Activated T-cell treated with anti-CD3 and anti-CD28 coated beads, Interleukin-2, amount 50 U/mL, for 24 hours (primary cell): ENCODE measurements at places on chromosomes 5 and 9.

DNA sequence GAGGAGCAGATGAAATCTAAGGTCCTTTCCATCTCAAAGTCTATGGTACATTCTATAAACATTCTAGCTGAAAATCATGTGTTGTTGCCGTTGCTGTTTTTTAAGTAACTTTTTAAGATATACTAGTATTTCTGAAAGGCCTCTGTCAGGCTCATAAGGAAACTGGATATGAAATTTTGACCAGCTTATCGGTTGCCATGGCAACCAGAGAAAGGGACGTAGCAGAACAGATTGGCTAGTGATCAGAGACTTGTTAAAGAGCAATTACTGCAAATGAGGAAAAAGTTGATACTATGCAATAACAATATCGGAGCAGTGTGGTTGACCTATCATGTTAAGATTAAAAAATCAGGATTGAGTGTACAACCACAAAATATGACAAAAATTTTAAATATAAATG, 57.0 kb upstream of the RNF180 start:
- no peak for DNase-seq

DNA sequence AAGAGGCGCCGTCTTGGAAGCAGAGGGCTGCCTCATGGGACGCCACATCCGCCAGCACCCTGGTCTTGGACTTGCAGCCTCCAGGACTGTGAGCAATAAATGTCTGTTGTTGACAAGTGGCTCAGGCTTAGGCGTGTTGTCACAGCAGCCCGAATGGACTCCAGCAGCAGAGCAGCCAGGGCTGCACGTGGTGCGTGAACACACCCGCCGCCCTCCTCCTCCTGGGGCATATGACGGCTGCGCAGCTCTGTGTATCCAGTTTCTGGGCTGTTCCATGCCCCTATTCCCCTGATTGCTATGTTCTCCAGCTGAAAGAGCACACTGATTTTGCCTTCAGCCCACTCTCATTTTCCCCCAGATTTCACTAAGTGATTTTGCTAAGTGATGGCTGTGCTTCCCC, 36.0 kb upstream of the CLPTM1L start:
- DNase-seq = no peak

DNA sequence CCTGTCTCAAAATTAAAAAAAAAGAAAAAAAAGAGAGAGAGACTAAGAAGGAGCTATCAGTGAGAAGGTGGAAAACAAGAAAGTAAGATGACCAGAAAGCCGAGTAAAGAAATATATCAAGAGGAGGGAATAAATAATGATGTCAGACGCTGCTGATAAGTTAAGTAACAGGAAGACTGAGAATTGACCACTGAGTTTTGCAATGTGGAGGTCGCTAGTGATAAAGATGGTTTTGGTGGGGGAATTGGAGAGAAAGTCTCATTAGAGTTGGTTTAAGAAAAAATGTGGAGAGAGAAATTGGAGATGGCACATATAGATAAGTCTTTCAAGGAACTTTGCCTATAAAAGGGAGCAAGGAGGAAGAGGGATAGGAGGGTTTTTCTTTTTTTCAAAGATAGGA, 91.9 kb downstream of the RAD23B start:
- DNase-seq = no peak

- DNase-seq = no peak
Observed at GRCh38 chr5:134174841-134175839, 1.6 kb downstream of the SKP1 start.

DNA sequence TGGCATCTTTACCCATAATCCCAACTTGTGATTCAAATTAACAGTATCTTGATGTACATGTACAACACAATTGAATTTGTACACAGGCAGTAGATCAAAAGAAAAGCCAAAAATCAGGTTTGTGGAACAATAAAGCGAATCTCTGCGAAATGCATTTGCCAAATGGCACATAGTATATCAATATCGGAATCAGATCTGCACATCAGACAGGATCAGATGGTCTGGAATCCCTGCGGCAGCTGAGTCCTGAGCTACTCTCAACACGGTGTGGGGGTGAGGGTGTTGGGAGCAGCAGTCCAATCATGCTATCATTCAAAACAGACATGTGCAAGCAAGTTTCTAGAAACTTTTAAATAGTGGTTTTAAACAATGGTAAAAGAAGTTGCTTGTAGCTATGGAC, 358.3 kb downstream of the SEMA5A start:
- no peak for DNase-seq

GRCh38 chr5:39498278-39498952, 73.6 kb upstream of the DAB2 start:
- no peak for DNase-seq

DNA sequence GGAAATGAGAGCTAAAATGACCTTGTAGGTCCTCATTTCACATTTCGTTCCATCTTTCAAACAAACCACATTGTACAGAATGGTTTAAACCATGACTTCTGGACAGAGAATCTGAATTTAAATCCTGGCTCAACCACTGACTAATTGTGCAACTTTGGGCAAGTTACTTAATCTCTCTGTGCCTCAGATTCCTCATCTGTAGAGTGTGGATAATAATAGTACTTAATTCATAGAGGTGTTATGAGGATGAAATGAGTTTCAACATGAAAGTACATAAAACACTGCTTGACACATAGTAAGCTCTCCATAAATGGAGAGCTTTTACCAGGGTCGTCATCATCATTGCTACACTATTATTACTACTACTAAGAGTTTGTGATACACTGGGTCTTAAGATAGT, 46.3 kb upstream of the FOXE1 start:
- DNase-seq = no peak

GRCh38 chr5:34610546-34610945, 45.6 kb upstream of the RAI14 start:
- DNase-seq = no peak

DNA sequence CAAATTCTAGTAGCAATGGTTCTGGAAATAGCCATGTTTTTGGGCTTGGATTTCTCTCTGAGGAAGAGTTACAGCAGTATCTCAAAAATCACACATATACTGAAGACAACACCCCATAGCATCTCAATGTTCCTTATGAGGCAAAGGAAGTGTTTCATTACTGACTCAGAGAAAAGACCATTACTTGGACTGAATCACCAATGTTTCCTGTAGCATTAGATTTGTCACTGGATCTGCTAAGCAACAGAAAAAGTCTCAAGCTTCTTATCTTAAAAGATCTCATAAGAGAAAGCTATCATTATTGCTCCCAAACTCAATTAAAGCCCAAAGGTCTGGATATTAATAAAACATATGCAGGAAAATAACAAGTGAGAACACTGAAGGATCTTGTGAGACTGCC, 272.4 kb downstream of the ADAMTS6 start:
- DNase-seq = no peak

DNA sequence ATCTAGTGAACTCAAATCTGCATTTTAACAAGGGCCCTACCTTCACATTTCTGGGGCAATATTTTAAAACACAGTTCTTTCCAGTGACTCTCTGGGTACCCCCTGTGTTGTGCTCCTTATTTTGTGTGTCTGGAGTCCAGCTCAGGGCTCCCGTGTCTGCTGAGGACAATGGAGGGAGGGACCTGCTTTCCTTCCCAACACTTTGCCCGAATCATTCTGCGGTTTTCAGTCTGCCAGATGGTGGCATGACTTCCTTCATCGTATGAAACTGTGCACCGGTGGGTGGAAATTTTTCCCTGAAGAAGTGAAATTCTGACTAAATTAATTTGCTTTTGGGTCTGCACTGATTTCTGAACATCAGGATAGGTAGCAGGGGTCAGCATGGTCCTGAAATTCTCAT, 153.6 kb upstream of the CD180 start:
- DNase-seq = no peak

DNA sequence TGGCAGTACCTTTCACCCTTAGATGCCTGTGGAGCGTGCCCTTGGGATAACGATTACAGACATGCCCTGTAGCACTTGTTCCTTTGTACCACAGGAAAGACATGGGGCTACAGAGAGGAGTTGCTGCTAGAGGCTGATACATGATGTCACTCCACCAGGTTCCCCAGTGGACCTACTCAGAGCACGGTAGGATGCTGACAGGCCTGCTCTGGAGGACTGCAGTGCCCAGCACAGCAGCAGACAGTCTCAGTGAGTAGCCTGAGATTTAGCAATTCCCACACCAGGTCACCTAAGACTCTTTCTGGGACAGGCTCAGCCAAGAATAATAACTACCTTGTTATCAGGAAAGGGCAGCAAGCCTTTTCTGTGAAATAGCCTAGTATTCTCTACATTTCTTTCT, 28.8 kb downstream of the PDE4D start:
- DNase-seq = no peak
